Endodermal cell (in vitro differentiated cells): ENCODE measurements at places on chromosomes 11 and 22. TPM values are rescaled to one million over a fixed set of nuclear protein-coding genes. Genes with fewer than 3 reads are reported as not detected.

GRCh38 chr11:36142439-36142838 lies 146.8 kb downstream of the COMMD9 start:
- DNase-seq = no peak

DNA sequence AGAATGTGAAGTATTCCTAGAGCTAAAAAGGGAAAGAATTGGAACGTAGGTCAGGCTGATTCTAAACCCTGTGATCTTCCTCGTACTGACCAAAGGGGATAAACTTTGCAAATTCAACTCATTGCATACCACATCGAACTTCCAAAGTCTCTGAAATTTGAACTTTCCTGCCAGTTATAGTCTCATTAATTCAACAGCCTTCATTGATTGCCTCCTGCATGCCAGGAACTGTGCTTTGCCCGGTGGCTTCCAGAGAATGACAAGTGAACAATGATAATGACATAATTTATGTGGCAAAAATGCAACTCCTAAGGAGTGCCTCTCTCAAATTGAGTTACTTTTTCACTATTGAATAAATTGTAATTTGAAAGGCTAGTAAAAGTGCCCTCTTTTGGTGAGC lies 107.7 kb upstream of the LDLRAD3 start:
- no peak for DNase-seq

DNA sequence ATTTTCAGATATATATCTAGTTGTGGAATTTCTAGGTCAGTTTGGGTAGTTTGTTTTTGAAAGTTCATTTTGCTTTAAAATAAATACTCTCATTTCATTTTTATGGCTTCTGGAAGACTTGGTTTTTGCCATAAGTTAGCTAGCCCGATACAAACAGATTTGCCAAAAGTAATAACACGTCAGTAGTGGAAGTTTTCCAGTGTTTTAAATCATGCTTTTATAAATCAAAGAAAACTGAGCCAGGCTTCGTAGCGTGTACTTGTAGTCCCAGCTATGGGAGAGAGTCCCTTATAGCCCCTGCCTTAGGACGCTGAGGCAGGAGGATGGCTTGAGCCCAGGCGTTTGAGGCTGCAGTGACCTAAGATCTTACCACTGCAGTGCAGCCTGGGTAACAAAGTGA lies 21.7 kb upstream of the MICALL1 start:
- no peak for DNase-seq

DNA sequence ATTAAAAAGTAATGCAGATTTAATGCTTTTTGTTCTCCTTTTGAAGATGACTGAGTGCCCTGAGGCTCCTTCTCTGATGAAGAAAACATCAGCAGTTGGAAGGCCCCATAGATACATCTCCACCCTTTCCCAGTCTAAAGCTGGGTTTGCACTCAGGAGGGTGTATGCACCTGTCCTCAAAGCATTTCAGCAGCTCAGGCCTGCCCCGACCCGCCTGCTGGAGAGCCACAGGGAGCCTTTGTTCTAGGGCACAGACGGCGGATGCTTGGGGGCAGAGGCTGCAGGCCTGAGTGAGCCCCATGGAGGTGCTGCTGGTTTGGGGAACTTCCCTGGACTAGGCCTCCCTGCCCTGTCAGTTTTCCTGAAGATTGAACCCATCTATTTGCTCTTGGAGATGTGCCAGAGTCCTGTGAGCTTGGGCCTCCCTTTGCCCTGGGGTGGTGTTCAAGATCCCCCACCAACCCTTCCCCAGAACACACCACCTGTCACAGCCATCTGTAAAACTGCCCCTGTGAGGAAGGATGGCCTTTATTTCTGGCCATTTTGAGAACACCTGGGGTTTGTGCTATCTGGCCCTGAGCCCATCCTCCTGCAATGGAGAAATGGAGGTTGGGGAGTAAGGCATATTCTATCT lies 160.0 kb downstream of the NAV2 start:
- peak; percentile 73 for DNase-seq

GRCh38 chr22:36379593-36380361 lies 8.0 kb downstream of the MYH9 start:
- DNase-seq = peak; percentile 73

- no peak for DNase-seq
Observed at GRCh38 chr22:35299217-35299672, 449 bp upstream of the TOM1 start.

- DNase-seq = peak; percentile 91
Observed at GRCh38 chr11:131904756-131905155, 534.3 kb downstream of the NTM start.

GRCh38 chr22:19045094-19045493 lies 77.1 kb downstream of the DGCR2 start:
- DNase-seq = no peak

Gene ANKK1
- total RNA-seq = 0.11 TPM in 1 of 2 replicates, not detected in the other

Gene GRK3
- 16.9 and 19.4 TPM in 2 replicates for total RNA-seq

Gene LRRN4CL
- 0.26 to 0.55 TPM (median 0.38 TPM) in 3 replicates for total RNA-seq
